NCI-H510A (cell line): ENCODE measurements at places on chromosomes 5 and 9.

- no peak for DNase-seq
Observed at GRCh38 chr9:116334546-116335150, 181.1 kb downstream of the PAPPA start.

GRCh38 chr5:95042037-95042436 is 242.9 kb downstream of the MCTP1 start:
- peak; percentile 29 for DNase-seq

DNA sequence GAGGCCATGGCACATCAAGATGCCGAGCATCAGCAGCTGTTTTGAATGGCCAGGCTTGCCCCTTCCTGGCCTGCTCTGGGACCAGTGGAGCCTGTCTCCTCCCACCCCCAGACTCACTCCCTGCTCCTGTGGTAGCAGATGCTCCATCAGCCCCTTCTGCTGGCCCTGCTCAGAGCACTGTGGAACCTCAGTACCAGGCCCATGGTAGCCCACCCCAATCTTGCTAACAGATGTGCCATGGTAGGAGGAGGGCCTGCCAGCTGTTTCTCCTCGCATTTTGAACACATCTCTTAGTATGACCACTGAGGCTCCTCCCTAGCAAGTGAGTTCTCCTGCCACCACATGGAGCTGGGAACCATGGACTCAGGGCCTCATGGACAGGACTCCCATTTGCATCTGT is 29.5 kb downstream of the COL27A1 start:
- no peak for DNase-seq

DNA sequence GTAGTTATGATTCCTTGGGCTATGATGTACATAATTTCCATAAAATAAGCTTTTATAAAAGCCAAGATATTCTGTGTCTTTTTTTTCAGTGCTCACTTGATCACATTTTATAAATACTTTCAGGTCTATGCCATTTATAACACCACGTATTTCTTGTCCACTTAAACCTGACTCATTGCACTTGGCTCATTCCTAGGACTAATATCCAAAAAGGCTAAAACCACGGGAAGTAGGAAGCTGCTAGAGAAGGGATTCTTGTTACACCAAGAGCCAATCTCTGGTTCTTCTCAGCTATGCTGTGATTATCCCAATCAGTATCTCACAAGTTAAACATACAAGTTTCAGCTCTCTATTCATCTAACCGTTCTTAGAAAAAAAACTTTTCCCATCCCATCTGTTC is 80.4 kb upstream of the CDH6 start:
- DNase-seq = no peak

DNA sequence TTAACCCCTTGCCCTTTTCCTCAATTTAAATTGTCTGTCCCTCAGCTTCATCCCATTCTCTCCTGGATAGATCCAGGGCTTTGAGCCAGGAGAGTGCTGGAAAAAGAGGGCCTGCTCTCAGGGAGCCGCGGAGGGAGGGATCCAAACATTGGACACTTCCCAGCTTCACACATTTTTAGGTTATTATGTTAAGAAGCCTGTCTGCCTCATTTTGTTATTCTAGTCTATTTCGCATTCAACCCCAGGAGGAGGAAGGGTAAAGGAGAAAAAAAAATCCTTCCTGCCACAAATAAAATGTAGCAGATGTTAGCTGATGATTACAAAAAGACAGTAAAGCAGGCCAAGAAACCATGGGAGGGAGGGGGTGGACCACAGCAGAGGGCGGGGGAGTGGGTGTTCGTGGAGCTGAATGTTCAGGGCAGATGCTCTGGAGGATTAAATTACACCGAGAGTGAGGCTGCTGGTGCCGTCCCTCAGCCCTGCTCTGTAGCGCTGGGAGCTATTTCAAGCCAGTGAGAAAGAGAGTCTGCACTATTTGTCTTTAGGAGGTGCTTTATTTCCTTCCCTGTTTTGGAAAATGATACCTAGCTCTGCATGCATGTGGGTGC is 60.6 kb upstream of the ZFR start:
- DNase-seq = no peak

DNA sequence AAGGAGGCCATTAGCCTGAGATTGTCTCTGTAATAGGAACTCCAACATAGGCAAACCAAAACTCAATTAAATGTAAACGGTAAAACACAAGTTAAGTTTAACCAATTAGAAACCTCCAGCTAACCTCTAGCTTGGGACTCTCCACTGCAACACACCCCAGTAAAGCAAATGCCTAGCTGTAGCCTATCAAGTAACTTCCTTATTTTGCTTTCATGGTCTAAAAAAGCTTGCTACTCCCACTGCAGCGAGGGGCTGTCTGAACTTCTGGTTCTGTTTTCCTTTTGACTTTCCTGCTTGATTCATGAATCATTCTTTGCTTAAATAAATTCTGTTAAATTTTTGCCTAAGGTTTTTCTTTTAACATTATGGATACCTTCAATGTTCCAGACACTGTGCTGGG is 24.4 kb upstream of the C5orf46 start:
- no peak for DNase-seq

DNA sequence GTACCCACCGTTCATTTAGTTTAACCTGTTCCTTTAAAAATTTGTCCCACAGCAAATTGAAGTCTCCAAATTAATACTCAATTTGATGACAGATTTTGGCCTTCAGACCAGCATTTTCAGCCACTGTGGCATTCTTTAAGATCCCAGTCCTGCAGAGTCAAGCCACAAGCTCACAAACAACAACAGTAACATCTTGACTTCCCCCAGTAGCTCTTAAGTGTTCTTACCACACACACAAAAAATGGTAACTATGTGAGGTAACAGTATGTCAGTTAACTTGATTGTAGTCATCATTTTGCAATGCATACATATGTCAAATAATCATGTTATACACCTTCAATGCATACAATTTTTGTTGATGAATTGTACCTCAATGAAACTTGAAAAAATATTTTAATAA is 247.9 kb downstream of the LURAP1L start:
- no peak for DNase-seq

DNA sequence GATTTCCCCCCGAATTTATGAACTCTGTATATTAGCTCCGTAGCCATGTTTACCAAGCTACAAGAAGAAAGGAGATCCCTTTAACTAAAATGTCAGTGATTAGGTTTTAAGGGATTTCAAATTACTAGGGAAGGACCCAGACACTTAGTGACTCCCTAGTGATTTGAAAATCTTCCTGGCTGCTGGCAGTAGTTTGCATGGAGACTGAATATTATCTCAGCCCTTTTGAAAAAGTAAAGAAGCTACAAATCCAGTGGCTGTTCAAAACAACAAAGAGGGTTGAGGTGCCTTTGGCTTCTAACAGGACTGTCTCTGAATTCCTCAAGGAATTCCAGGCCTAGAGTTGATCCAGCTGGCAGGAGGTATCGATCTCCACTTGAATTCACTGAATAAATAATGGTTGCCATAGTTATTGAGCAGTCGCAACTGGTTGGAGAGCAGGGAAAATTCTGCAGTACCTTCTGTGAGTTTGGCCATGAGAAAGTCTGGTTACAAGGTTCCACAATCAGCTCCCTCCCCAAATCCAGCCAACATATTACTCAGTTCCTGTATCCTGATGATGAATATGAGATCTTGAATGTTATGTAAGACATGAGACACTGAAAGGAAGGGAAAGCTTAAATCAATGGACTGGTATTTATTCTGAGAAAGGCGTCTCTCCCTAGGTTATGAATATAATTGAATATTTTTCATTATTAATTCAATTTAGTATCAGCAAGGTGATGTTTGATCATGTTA is 37.7 kb downstream of the NR4A3 start:
- no peak for DNase-seq

- DNase-seq = no peak
Observed at GRCh38 chr5:125552486-125552885, 806.0 kb upstream of the ZNF608 start.

DNA sequence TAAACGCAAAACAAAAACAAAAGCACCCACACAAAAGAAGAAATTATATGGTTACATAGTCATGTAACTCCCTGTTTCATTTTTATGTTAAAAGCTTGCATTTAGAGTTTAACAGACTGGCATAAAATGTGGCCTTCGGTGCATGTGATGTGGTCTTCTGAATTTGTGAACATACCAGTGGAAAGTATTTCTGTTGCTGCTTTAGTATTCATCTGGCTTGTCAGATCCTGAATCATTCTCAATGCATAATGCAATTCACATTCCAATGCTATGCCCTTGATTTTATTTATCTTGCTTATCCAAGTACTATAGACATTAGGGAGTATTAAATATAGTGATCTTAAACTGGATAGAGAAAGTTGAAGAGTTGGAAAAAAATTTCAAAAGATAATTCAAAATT is 740.2 kb upstream of the ZNF608 start:
- DNase-seq = no peak

DNA sequence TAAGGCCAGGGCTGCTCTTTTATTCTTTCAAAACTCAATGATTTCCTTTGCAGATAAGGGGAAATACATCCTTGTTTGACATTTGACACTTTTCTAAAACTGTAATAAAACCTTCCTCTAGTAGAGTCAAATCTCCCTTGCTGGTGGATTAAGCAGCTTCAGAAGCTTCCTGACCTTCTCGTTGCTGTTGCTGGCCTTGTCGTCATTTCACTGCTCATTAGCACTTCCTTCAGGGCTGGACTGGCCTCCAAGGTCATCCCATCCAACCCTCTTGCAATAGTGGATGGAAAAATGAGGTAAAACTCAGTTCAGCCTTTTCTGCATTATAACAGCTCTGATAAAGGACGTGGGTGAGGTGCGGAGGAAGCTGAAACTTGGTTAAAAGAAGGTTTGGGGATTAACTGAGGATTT is 1.1 kb upstream of the ADAMTSL1 start:
- no peak for DNase-seq

- no peak for DNase-seq
Observed at GRCh38 chr9:88991066-88992034, at the start of gene S1PR3. TSS of gene S1PR3 (plus strand) at chr9:88991468. CDS start at chr9:89001201, 9,733 bp downstream.

- no peak for DNase-seq
Observed at GRCh38 chr5:59473611-59474010, 419.9 kb downstream of the PDE4D start.

DNA sequence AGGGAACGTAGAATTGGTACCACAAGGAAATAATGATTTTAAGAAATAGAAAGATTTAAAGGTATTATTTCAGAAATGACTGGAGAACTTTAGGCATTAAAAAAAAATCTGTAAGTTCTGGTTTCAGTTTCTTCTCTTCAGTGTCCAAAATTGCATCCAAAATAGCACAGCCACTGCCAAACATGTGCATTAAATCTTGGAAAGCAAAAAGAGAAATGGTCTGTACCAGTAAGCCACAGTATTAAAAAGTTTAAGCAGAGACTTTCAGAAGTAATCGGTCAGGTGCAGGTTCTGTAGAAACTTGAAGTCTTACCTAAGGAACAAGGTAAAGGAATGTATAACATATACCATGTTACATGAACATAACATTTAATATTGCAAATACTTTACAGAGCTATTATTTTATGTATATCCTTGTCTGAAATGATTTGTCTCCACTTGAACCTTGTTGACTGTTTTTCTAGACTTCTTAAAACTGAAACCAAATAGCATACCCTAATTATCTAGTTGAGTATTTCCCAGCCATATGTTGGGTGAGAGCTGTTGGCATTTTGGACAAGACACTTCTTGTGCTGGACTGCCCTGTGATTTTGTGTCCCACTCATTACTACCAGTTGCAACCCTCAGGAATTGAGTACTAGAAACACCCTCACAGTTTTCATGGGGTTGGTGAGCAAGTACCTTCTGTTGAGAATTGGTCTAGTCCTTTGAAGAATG is 32.1 kb downstream of the NIPBL start:
- no peak for DNase-seq

DNA sequence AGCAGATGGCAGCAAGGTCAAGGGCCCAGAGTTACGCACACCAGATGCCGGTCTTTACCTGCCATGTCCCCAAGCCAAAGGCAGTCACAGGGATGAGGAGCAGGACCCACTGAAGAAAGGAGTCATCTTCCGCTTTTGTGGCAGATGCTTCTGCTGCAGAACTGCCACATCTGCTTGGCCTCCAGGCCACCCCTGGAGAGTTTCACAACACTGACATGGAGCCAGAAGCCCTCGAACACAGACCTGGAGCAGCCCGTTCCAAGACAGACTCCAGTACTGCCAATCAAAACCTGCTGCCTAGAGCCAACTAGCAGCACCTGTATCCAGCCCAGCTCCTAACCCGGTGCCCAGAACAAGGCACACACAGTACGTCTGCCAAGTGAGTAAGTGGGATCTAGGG is 1.5 kb downstream of the SURF1 start:
- DNase-seq = no peak

GRCh38 chr5:142576303-142576702 is 109.6 kb downstream of the FGF1 start:
- DNase-seq = no peak

DNA sequence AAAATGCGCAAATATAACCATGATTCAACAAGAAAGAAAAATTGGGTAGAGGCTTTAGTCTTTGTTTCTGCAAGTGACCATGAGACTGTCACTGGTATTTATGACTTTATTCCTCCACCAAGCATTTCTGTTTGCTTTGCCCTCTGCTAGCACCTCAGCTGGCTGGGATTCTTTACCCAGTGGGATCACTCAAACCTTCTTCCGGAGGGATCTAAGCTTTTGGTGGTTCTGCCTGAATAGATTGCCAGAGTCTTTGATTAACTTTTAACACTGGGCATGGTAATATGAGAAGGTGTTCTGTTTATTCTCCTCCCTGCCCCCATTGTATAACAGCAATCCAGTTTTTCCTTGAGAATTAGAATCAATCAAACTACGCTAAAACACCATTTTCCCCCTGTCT is 59.1 kb upstream of the FBN2 start:
- no peak for DNase-seq

GRCh38 chr5:40495237-40495635 is 184.5 kb upstream of the PTGER4 start:
- no peak for DNase-seq

GRCh38 chr5:102857076-102857818 is 102.1 kb downstream of the PAM start:
- DNase-seq = no peak

GRCh38 chr5:142438573-142438972 is 113.8 kb upstream of the SPRY4 start:
- no peak for DNase-seq

DNA sequence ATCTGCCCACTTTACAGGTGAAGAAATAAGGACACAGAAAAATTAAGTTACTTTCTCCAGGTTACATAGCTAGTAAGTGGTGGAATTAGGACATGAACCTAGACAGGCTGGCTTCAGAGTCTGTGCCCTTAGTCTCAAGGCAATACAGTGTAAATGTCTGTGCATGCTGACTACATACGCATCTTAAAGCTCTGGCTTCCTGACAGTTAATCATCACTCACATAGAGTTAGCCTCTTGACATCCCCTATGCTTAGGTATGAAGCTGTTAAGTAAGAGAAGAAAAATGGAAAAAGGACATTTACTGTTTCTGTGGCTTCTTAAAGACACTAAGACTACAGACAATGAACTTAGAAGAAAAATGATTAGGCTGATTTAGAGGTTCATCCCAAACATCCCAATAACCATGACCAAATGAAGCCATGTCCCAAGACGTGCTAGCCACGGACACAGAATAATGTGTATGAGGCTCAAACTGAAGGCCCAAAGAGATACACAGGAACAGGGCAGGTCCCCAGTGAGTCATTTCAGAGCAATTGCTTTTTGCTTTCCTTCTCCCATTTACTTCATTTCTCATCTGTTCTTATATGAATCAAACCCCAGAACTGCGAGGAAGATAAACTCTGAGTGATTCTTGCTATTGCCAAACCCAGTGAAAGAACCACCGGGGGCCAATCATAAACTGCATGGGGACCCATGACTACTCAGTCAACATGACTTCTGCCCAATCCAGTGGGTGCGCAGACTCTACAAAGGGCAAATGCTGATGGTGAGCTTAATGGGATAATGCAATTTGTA is 100.0 kb upstream of the IFNK start:
- DNase-seq = no peak

GRCh38 chr5:158177146-158177545 is 318.2 kb upstream of the CLINT1 start:
- DNase-seq = no peak

- DNase-seq = no peak
Observed at GRCh38 chr9:132274861-132275260, 79.9 kb downstream of the SETX start.
